Left renal pelvis (tissue), 4 donors: ENCODE measurements at places on chromosomes 12 and 14.

DNA sequence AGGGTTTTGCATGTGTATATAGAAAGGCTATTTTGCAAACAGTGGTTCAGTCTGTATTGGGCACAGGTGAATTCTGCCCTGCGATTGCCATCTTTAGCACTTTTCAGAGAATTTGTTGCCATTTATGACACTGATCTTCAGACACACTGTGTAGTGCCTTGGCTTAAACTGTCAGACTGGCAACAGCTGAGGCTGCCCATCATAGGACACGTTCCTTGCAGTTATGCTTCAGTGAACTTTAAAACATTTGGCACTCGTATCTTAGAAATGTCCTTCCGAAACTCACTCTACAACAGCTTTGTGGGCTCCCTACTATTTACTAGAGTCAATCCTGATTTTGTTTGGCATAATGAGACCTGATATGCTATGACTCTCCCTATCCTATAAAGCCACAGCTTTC, 29.1 kb downstream of the AP5M1 start:
- DNase-seq: no peak

DNA sequence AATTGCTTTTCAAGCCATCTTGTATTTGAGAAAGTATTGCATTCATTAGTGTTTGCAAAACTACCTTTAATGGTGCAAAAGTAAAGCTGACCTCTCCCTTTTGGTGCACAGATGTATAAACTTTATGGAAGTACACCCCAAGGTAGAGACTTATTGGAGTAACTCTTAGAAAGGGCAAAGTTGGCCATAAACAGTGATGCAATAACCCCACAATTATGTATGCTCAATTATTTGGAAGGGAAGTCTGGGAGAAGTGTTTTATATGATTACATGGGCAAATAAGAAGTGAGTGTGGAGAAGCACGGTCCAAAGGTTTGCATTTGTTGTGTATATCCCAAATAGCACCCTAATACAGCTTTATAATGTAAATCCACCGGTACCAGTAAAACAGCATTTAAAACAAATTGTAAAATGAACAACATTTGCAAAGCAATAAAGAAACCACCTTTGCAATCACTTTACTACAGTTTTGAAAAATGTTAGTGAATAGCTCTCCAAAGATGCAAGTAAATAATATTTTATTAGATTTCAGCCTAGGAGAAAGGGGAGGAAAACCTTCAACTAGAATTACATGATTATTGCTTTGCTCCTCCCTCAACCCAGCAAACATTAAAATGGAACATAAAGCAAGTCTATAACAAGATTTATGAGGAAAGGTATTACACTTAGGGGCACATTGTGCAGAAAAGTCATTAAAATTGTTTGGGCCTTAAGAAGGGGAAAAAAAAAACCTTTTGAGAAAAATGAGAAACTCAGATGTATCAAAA, 70.5 kb downstream of the HMGA2 start:
- no peak for DNase-seq

DNA sequence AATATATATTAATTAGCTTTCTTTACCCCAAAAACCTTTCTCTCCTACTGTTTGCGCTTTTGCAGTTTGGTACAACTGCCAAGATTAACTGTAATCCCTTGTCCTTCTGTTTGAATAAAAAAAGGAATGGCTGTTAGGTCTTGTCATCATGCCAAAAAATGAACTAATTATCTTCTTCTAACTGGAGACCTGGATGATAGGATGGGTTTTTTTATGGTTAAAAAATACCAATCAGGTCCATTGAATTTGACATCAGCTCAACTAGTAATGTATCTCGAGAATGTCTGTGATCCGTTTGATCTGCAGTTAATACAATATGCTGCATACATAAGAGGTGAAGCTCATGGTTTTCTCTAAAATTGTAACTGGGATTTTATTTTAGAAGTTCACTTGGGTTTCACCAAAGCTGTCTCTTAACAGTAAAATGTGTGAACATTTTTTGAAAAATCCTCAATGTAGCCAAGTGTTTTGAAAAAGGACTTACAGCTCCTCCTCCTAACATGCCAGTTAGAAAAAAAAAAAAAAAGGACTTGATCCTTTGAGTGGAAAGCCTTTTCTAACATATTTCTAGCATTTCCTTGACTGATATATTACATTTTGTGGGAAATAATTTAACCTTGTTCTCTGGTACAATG, 96.8 kb downstream of the SRGAP1 start:
- DNase-seq: no peak

DNA sequence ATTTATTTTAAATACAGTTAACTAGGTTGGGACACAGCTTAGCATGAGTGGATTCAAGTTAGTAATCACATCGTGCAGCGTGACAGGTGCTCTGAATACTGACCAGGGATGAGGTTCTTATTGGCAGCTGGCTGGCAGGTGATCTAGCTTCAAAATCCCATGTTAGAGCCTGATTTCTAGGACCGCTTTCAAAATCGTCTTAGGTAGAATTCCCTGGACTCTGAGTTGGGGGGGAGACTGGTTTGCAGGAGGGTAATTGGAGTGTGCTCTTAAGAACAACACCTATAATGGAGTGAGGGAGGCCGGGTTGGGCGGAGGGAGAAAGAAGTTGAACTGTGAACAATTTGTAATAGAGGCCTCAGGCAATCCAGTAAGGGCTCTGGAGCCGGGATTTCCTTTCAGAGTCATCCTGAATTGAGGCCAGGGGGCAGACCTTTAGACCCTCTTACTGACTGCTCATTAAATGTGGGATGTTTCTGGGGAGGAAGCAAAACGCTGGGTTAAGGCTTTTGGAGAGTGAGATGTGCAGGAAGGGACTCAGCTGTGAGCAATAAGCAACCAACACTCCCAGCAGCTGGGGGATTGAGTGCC, 874 bp upstream of the YARS2 start:
- peak; percentile 20 for DNase-seq

DNA sequence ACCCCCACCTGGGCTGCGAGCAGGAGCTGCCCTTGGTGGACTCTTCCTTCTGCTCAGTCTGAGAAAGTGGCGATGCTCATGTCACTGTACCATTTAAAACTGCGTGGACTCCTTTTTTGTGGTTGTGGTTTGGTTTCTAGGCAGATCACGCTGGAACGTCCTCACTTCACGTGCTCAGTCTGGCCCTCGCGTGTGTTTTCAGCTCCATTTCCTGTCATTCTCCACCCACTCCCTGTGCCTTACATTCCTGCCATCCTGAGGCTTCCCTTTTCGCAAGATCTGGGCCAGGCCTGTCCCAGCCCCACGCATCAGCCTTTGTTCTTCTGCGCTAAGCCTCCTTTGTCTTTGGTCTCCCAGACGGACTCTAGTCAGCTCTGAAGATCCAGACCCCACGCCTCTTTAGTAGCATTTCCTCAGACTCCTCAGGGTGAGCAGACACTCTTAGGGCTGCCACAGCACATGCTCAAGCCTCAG, 105.4 kb downstream of the FBXL14 start:
- DNase-seq: no peak

- no peak for DNase-seq
Measured at GRCh38 chr14:96095581-96096476, 56.7 kb downstream of the C14orf132 start.

GRCh38 chr14:63155511-63156185, 48.6 kb upstream of the RHOJ start:
- DNase-seq: no peak

DNA sequence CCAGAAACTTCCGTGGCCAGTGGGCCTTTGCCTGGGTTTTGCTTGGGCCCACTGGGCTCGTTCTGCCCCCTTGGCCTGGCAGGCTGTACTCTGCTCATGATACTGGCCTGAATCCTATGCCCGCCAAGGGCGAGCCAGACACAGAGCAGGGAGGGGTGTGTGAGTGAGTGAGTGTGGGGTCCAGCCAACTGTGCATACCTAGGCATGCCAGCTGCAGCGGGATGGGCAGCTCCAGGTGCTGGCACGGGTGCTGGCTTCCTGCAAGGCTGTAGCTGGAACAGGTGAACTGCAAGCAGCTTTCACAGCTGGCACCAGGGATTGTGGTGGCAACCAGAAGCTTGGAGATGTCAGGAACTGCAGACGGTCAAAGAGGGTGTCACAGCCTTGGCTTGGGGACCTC, 1276.4 kb downstream of the SLC16A7 start:
- DNase-seq: no peak

DNA sequence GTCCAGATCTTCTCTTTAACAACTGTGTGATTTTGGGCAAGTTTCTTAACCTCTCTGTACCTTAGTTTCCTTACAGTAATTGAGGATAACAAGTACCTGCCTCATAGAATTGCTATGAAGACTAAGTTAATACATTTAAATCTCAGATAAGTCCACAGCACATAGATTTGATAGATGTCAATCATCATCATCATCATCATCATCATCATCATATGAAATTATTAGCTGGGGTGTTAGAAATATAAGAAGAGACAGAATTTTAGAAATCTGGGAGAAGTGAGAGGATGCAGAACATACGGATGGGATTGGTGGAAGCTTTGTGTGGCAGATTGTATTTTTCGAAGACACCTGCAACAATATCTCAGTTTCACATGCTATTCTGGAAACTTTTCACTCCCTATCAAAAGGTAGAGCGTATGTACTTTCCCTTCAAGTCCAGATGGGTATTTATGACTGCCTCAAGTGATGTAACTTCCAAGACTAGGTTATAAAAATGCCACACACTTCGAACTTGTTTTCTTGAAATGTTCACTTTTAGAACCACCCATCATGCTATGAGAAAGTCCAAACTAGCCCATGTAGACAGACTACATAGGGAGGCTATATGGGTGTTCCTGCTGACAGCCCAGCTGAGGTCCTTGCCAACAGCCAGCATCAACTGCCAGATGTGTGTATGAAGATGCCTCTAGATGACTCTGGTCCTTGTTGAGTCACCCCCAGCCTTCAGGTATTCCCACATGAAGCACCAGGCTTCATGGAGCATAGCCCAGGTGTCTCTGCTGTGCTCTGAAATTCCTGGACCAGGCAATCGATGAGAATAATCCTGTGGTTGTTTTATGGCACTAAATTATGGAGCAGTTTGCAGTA, 20.7 kb upstream of the SDR39U1 start:
- no peak for DNase-seq
